ENCODE measurements at places on chromosomes 2 and 18. TPM values are rescaled to one million over a fixed set of nuclear protein-coding genes. Genes with fewer than 3 reads are reported as not detected.

CDH19 gene
- total RNA-seq: 3.3 TPM

GALR1 gene
- total RNA-seq: 0.16 TPM

CYBRD1 gene
- 53.1 TPM for total RNA-seq

SCYGR5 gene
- total RNA-seq: not detected

CD8B2 gene
- 0.25 TPM for total RNA-seq

RND3 gene
- 10.2 TPM for total RNA-seq

GPR39 gene
- 2.7 TPM for total RNA-seq

MBD2 gene
- total RNA-seq: 66.9 TPM

C2orf42 gene
- total RNA-seq: 61.6 TPM

RIF1 gene
- total RNA-seq: 66.3 TPM

ENOSF1 gene
- total RNA-seq: 88.5 TPM

IGFBP2 gene
- total RNA-seq: 118 TPM

CRYBA2 gene
- total RNA-seq: 0.56 TPM

- DNase-seq: no peak
These were observed 83.2 kb downstream of the RDH14 start for GRCh38 chr2:18477293-18477692.

DNA sequence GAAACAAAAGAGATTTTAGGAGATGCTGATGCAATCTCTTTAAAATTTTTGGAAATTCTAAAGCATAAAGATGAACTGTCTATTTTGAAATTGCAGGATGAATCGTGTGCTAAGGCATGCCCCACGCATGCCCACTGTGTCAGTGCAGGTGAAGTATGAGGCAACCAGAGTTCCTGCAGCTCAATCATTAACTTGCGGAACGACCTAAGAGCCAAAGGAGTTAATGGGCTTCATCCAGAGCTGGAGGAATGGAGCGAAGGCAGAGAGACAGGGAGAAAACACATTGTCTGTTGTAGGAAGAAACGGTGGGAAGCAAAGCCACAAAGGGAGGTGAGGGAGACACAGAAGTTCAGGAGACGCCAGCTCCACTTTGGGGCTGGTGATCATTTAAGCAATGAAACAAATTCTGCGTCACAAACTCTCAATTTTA lies 265.2 kb downstream of the CCDC85A start:
- DNase-seq: peak; percentile 28

GRCh38 chr2:10810202-10811161 lies 2.1 kb downstream of the PDIA6 start:
- no peak for DNase-seq

- no peak for DNase-seq
These were observed 317.4 kb upstream of the UBE2E3 start for GRCh38 chr2:180662941-180663471.

DNA sequence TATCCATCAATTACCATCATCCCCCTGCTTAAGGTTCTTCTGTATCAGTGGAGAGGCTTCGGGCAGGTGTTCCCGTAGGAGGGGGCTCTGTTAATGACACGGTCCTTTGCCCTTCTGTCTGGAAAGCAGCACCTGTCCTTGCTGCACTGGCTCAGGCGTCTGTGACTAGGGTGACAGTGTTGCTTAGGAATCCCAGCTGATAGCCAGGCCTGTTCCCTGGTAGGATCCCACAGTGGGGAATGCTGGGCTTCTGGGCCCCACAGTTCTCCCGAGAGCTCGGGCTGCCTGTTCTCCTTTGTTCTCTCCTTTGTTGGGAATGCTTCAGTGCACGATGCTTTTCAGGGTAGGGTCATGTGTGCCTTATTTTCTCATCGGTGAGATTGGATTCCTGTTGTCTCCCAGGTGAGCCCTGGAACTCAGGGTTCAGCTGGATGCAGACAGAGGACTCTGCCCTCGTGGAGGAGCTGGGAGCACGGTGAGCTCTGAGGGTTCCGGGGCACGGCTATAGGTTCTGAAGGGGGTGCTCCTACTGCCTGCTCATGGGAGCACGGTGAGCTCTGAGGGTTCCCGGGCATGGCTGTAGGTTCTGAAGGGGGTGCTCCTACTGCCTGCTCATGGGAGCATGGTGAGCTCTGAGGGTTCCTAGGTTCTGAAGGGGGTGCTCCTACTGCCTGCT lies 9.6 kb downstream of the SNTG2 start:
- no peak for DNase-seq

- no peak for DNase-seq
These were observed 105.0 kb downstream of the HIBCH start for GRCh38 chr2:190214426-190215194.

DNA sequence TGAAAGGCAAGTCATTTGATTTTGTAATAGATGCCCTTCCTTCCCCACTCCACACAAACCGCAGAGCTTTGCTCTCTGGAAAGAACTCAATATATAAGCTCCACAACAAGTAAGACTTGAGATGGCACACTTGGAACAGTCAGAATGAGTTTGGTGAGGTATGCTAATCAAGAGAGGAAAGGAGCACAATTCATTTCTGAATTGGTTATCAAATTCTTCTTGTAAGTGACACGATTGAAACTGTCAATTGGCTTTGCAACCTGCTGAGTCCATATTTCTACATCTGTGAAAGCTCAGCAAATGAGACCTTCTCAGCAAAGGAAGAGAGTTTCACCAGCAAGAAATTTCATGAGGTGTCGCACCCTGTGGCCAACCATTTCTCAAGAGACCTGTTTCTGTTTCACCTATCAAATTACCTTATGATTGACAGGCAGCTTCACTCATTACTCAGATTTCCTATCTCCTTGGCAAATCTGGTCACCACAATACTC lies 19.1 kb downstream of the CTLA4 start:
- DNase-seq: no peak

DNA sequence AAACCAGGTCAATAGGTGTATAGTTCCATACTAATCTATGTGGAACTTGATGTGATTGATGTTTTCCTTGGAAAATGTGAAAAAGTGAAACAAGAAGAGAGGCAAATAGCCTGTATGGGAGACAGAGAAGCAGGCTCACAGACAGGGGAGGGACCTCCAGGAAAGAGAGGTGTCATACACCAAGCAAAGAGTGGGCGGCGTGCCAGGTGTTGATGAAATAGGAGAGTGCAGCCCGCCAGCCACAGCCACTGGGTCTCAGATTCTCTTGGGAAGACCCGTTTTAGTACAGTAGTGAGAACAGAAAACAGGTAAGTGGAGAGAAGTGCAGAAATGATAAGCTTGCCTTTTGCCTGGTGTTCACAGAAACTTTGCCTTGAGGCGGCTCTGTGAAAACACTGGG lies 301.9 kb downstream of the ZNF407 start:
- DNase-seq: no peak

DNA sequence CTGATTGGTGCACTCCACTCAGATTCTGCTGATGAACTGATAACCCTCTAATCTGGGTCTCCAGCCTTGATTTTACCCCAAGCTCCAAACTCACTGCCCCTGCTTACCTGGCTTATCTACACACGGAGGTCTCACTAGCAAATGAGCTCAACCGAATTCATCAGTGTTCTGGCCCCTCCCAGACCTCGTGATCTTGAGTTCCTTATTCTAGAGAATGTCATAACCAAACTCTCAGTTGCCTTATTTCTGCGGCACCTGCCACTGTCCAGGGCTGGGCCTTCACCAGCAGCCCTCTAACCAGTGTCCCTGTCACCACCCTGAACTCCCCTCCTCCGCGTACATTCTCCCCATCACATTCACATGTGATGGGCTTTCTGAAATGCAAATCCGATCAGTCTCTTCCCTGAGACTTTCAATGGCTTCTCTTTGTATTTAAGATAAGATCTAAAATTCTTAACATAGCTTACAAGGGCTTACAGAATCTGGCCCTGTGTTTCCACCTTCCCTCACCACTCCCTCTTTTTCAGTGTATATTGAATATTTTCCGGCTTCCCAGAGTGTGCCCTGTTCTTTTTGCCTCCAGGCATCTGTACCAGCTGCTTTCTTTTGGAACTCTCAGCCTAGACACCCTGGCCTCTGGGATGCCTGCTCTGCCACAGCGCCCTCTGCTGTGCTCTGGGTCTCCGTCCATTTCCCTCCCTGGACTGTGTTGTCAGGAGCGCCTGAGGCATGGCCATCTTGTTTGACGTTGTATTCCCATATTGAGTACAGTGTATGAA lies 31.1 kb downstream of the NAB1 start:
- DNase-seq: peak; percentile 54

GRCh38 chr2:207939342-207940108 lies 85.8 kb downstream of the PLEKHM3 start:
- DNase-seq: no peak

- no peak for DNase-seq
These were observed 18.0 kb upstream of the TUBB6 start for GRCh38 chr18:12290086-12290485.

GRCh38 chr2:105521176-105521575 lies 122.3 kb upstream of the FHL2 start:
- DNase-seq: no peak

DNA sequence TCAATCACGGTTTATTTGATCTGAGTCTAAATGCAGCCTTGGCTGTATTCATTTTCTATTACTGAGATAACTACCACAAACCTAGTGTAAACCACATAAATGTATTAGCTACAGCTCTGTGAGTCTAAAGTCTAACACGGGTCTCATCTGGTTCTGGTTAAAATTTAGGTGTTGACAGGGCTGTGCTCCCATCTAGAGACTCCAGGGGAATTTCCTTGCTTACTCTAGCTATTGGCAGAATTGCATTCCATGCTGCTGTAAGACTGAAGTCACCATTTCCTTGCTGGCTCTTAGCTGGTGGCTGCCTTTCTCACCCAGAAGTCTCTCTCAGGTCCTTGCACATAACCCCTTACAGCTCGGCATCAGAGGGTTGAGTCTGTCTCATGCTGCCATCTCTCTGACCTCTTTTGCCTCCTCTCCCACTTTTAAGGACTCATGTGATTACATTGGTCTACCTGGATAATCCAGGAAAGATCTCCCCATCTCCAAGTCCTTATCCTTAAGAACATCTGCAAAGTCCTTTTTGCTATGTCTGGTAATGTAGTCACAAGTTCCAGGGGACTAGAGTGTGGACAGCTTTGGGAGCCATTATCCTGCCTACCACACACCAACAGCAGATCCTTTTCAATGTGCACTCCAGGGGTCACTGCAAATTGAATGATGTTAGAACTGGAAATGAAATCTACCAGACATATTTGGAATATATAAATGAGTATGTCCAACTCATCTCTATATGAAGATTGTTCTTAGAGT lies 207.0 kb upstream of the AGAP1 start:
- no peak for DNase-seq

GRCh38 chr18:1760901-1761300 lies 810.4 kb downstream of the METTL4 start:
- DNase-seq: no peak

DNA sequence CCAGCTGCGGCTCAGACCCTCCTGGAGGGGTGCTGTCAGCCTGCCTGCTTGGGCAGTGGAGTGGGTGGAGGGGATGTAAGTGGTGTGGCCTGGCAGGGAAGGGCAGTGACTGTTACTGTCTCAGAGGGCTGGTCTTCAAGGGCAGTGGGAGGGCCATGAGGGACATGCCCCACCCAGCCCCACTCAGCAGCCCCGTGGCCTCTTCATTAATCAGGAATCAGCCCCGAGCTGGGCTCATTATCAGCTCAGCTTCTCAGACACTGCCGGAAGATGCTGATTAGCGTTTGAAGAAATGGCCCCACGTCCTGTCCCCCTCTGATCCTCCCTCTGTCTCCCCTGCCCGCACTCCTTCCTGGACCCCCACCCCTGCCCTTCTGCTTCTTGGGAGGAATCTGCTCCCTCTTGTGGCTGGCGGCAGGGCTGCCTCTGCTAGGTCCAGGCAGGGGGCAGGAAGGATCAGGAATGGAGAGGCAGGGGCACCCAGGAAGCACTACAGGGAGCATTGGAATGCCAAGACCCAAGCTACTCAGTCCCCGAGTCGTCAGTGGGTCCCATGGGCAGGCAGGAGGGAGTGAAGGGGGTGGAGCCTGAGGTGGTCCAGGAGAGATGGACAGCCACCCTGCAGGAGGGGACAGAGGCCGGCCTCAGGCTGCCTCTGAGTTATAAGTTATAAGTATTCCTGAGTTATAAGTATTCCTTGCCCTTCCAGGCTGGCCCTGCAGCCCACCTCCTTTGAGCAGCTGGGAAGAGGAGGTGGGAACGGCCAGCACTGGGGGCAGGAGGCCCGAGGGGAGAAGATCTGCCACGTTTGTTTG lies 7.0 kb downstream of the ASIC4 start:
- DNase-seq: peak; percentile 71

DNA sequence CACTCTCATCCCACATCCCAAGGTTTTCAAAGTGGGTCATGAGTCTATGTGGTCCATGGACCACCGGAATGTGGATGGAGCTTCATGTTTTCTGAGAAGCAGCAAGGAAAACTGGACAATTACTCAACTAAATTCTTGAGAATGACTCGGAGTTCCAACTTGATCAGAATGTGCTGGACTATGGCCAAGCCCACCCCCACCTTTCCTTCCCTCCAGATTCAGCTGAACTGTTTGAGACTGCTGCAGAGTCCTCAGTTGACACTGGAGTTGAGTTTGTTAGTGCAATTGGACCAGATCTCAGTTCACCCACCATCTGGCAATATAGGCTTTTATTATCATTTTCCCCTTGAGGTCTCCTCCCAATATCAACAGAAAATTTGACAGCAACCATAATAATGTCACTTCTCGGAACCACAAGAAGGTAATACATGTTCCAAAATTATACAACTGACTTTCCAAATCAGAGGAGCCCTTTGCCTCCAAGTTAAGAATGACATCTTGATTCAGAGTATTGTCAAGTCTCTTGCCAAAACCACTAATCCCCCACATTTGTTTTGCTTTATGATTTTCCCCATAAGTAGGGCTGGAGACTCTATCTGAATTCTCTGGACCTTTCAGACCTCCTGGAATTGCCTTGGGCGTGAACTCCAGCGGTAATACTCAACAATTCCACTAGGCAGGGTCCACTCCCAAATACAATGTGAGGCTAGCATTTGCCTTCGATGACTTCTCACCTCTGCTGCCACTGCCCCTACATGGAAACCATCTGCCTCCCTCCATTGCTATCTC lies 8.8 kb downstream of the COL4A4 start:
- DNase-seq: no peak

GRCh38 chr2:219852626-219853025 lies 225.2 kb downstream of the SLC4A3 start:
- no peak for DNase-seq

DNA sequence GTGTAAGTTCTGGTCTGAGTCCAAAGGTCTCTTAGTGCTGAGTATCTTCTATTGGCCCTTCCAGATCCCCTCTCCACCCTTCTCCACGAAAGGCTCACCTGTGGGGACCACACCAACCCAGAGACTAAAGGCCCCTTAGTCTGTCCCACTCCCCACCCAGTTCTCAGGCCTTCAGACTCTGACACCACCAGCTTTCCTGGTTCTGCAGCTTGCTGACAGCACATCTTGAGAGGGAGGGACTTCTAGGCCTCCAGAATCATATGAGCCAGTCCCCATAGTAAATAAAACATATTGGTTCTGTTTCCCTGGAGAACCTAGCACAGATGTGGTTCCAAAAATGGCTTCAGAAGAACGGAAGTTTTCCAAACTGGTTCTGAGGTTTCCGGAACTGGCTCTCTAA lies 38.5 kb upstream of the KLF11 start:
- DNase-seq: no peak

GRCh38 chr2:190755772-190756415 lies 107.0 kb downstream of the NAB1 start:
- no peak for DNase-seq

Measured in testis (tissue), 5 donors.